ENCODE measurements at places on chromosomes 7 and 10. TPM values are rescaled to one million over a fixed set of nuclear protein-coding genes. Genes with fewer than 3 reads are reported as not detected.

KNDC1 gene
- total RNA-seq = not detected

VSTM4 gene
- 0.05 TPM for total RNA-seq

PRPS1L1 gene
- not detected for total RNA-seq

PTPN20 gene
- total RNA-seq = 2.5 TPM

NANOS1 gene
- total RNA-seq = 0.14 TPM

GIMAP7 gene
- 50.7 TPM for total RNA-seq

DYNC1I1 gene
- not detected for total RNA-seq

GPR37 gene
- total RNA-seq = not detected

FAM131B gene
- total RNA-seq = 0.14 TPM

EPDR1 gene
- total RNA-seq = not detected

GLI3 gene
- total RNA-seq = 0.28 TPM

TFEC gene
- not detected for total RNA-seq

PLXNA4 gene
- total RNA-seq = 0.85 TPM

FAM237B gene
- total RNA-seq = not detected

GIMAP1 gene
- 8.0 TPM for total RNA-seq

COL13A1 gene
- not detected for total RNA-seq

GBX1 gene
- not detected for total RNA-seq

MYL7 gene
- not detected for total RNA-seq

VWA2 gene
- not detected for total RNA-seq

SEMA3E gene
- not detected for total RNA-seq

LOXL4 gene
- total RNA-seq = not detected

ELFN1 gene
- not detected for total RNA-seq

KIF11 gene
- total RNA-seq = 0.38 TPM

AKAP9 gene
- 62.5 TPM for total RNA-seq

TMEM196 gene
- total RNA-seq = not detected

HOXA2 gene
- not detected for total RNA-seq

NKX1-2 gene
- not detected for total RNA-seq

FEZF1 gene
- not detected for total RNA-seq

PSD gene
- total RNA-seq = 16.7 TPM

SPAG6 gene
- not detected for total RNA-seq

GPR146 gene
- 13.7 TPM for total RNA-seq

EGR2 gene
- 3.2 TPM for total RNA-seq

SFTPA1 gene
- not detected for total RNA-seq

SPAM1 gene
- total RNA-seq = not detected

ACTL6B gene
- total RNA-seq = not detected

PTN gene
- total RNA-seq = not detected

UPP1 gene
- 125 TPM for total RNA-seq

MYH16 gene
- not detected for total RNA-seq

MDH2 gene
- total RNA-seq = 68.3 TPM

PAX2 gene
- not detected for total RNA-seq

ATOH7 gene
- total RNA-seq = not detected

CREB5 gene
- 0.19 TPM for total RNA-seq

Measured in CD4-positive, alpha-beta T cell (primary cell).